Stimulated activated CD4-positive, alpha-beta T cell treated with anti-CD3 and anti-CD28 coated beads, TNF-alpha, amount 100 ng/mL, for 1 hour (primary cell): ENCODE measurements at places on chromosomes 13 and 19.

- no peak for DNase-seq
Observed at GRCh38 chr19:46639358-46640182, 3.6 kb upstream of the GNG8 start.

GRCh38 chr19:19260417-19261214 is 12.5 kb downstream of the TM6SF2 start:
- DNase-seq: no peak

DNA sequence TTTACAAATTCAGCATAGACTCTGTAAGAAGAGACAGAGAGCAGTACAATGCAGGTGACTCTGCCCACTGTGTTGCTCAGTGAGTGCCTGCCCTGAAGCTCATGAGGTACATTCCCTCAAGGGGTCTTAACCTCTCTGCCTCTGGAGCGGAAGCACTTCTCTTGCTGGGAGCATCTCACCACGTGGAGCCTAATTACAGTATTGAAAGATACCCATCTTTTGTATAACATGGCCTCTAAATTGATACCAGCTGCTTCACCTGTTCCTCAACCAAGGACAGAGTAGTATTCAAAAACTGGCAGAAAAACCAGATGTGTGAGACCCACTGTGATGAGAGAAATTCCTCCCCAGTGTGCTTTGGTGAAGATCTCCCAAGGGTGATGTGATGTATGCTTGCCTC is 77.1 kb downstream of the SACS start:
- DNase-seq: no peak

DNA sequence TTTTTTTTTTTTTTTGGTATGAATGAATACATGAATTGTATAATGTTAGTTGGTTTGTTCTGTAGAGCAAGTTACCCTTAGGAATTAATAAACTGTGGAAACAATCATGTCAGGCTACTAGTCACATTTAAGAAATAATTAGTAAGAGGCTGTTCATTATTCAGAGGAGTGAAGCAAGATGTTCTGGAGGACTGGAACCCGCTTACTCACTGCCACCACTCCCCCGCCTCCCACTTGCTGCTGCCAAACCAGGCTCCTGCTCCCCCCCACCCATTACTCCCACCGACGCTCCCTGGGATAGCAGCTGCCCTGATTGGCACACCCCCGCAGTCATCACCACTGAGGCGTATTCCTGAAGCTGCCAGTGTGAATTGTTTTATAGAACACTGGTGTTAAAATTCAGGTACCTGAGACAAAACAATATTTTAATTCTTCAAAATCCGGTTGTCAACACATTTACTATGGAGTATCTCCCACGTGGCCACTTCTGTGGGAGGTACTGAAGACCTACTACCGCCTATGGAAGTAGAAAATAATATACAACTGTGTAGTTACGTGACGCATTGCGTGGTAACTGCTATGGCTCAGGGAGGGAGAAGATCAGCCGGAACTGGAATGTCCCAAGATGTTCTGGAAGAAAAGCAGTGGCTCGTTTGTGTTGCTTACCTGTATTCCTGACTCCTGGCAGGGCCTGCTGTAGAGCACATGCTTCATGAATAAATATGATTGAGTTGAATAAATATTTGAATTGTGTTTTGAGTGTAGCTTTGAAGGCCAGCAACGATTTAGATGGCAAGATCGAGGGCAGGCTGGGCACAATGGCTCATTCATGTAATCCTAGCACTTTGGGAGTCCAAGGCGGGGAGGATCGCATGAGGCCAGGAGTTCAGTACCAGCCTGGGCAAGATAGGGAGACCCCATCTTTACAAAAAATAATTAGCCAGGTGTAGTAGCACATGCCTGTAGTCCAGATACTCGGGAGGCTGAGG is 1.7 kb downstream of the DPY19L3 start:
- DNase-seq: no peak

DNA sequence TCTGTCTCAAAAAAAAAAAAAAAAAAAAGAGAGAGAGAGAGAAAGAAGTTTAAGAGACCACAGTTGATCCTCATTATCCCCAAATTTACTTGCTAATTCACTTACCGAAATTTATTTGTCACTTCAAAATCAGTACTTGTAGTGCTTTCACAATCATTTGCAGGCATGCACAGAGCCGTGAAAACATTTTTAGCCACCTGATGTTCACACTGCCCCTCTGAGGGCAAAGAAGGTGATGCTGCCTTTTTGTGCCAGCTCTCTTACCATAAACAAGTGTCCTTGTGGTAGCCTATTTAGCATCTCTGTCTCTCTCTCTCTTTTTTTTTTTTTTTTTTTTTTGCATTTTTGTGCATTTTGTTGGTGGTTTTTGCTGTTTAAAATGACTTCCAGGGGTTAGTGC is 24.1 kb upstream of the CASP14 start:
- DNase-seq: no peak
